Activated naive CD8-positive, alpha-beta T cell treated with anti-CD3 and anti-CD28 coated beads, Interleukin-2, amount 50 U/mL, for 24 hours (primary cell): ENCODE measurements at places on chromosomes 7 and 10.

DNA sequence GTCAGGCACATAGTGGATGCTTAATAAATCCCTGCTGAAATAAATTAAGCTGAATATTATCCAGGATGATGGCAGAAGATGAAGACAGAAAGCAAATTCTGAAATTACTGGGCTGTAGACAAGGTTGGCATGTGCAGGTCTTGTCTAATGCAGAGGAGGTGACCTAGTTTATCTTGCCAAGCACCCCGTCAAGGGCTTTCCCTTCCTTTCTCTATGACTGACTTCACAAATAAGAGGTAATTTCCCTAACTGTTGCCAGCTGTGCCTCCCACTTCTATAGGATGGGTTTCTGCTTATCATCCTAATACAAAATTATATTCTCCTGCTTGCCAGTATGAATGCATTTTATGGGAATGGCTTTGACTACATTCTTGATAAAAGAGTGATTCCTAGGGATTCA, 38.0 kb downstream of the LHFPL3 start:
- no peak overlapping the region for H3K4me3 ChIP-seq
- no peak for DNase-seq
- peaks cover 2% of the 10 kb centered on the region for H3K27me3 ChIP-seq
- no peaks in the 10 kb centered on the region for H3K36me3 ChIP-seq
- H3K4me1 ChIP-seq: no peaks in the 10 kb centered on the region
- no peak overlapping the region for H3K27ac ChIP-seq

DNA sequence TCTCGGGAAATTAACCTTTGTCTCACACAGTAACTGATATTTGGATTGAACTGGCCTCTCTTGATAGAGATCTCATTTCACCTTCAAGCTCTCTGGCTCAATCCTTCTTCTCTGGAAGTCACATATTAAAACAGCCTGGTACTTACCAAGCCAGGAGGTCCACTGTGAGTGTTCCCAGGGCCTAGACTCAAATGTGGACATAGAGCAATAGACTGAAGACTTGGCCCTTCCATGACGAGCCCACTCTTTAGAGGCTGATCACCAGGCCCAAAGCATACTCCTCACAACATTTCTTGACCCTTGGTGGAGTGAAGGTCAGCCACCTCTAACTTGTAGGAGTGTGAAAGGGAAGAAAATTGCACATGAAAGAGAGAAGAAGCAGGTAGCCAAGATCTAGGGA, 38.5 kb downstream of the COL1A2 start:
- no peak overlapping the region for H3K4me3 ChIP-seq
- DNase-seq: no peak
- no peaks in the 10 kb centered on the region for H3K36me3 ChIP-seq
- peaks cover 20% of the 10 kb centered on the region for H3K27me3 ChIP-seq
- H3K27ac ChIP-seq: no peak overlapping the region
- H3K4me1 ChIP-seq: no peaks in the 10 kb centered on the region

- DNase-seq: no peak
- H3K36me3 ChIP-seq: peaks cover 46% of the 10 kb centered on the region
- H3K4me1 ChIP-seq: peaks cover 45% of the 10 kb centered on the region
- H3K4me3 ChIP-seq: no peak overlapping the region
- no peaks in the 10 kb centered on the region for H3K27me3 ChIP-seq
- no peak overlapping the region for H3K27ac ChIP-seq
These were observed 160.5 kb downstream of the SND1 start for GRCh38 chr7:127812540-127812939.

GRCh38 chr7:131231381-131232220, 96.1 kb upstream of the MKLN1 start:
- H3K4me1 ChIP-seq: peaks cover 52% of the 10 kb centered on the region
- H3K27ac ChIP-seq: peak overlapping the region; percentile 95
- no peaks in the 10 kb centered on the region for H3K27me3 ChIP-seq
- peak; percentile 56 for DNase-seq
- peak overlapping the region; percentile 79 for H3K4me3 ChIP-seq

GRCh38 chr7:159143780-159144757, 598 bp downstream of the VIPR2 start:
- peaks cover 4% of the 10 kb centered on the region for H3K4me1 ChIP-seq
- peak overlapping the region; percentile 61 for H3K4me3 ChIP-seq
- no peak overlapping the region for H3K27ac ChIP-seq
- DNase-seq: peak; percentile 30

- H3K4me1 ChIP-seq: peaks cover 9% of the 10 kb centered on the region
- H3K27me3 ChIP-seq: no peaks in the 10 kb centered on the region
- no peak for DNase-seq
- H3K27ac ChIP-seq: no peak overlapping the region
- H3K36me3 ChIP-seq: peaks cover 17% of the 10 kb centered on the region
These were observed 44.6 kb upstream of the ANAPC16 start for GRCh38 chr10:72171175-72171630.

- H3K27me3 ChIP-seq: no peaks in the 10 kb centered on the region
- no peaks in the 10 kb centered on the region for H3K36me3 ChIP-seq
- no peak overlapping the region for H3K27ac ChIP-seq
These were observed 225.6 kb downstream of the PTPRN2 start for GRCh38 chr7:158362001-158362400.

GRCh38 chr7:132053871-132054270, 497.4 kb upstream of the PODXL start:
- peaks cover 16% of the 10 kb centered on the region for H3K27me3 ChIP-seq
- DNase-seq: no peak
- H3K4me1 ChIP-seq: no peaks in the 10 kb centered on the region
- H3K27ac ChIP-seq: no peak overlapping the region
- H3K4me3 ChIP-seq: no peak overlapping the region

- peaks cover 27% of the 10 kb centered on the region for H3K36me3 ChIP-seq
- H3K4me3 ChIP-seq: peak overlapping the region; percentile 92
- peaks cover 28% of the 10 kb centered on the region for H3K4me1 ChIP-seq
- H3K27ac ChIP-seq: peak overlapping the region; percentile 96
These were observed 972 bp downstream of the ORC5 start for GRCh38 chr7:104206841-104207240.

DNA sequence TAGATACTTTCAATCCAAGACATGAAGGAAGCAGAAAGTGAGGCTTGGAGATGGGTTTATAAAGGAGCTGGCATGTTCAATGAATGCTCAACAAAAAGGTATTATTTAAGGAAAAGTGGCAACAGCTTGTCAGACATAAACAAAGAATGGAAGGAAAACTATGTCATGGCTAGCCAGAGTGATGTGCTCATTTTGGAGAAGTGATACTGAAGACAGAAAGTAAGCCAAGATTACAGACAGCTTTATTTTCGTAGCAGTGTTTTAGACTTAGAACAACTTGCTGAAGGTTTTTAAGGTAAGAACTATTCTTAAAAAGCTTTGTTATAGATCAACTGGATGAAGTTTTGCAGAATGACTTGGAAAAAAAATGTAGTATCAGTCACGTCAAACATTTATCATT, 160.5 kb upstream of the FERD3L start:
- no peak overlapping the region for H3K27ac ChIP-seq
- no peak for DNase-seq
- no peaks in the 10 kb centered on the region for H3K27me3 ChIP-seq

DNA sequence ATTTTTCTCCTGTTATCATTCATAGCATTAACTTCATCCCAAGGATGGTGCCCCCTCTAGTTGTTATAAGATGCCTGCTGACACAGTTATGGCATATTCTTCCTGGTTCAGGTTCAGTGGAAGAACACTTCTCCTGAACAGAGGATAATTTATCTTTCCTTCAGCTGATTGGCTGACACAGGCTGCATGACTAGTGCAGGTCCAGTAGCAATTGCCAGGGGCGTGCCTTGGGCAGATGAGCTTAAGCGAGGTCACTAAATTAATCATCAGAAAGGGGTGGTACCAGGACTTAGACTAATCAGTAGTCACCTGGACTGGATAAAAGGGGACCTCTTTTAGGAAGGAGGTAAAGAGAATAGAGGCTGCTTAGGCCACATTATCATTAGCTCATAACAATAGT, 42.3 kb downstream of the BZW2 start:
- H3K27ac ChIP-seq: no peak overlapping the region
- H3K27me3 ChIP-seq: no peaks in the 10 kb centered on the region
- no peak for DNase-seq
- no peak overlapping the region for H3K4me3 ChIP-seq
- peaks cover 17% of the 10 kb centered on the region for H3K4me1 ChIP-seq

DNA sequence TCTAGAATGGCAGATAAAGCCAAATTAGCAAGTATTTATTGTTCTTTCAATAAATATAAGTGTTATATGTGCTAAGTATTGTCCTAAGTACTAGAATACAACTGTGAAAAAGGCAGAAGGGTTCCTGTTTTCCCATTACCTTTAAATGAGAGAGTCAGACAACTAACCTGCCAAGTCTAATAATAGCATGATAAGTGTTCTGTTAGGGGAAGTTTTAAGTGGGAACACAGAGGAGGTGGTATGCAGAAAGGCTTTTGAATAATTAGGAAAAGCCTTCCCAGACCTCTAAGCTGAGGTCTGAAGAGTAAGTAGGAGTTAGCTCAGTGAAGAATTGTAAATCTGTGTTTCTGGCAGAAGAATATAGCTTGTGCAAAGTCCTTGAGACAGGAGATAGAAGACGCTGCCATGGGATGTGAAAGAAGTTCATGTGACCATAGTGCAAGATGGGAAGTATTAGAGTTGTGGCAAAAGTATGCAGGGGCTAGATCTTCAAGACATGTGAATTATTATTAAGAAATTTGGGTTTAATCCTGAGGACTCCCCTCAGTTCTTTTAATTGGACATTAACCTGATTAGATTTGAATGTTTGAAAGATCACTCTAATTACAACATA, 12.5 kb downstream of the SHOC2 start:
- H3K36me3 ChIP-seq: peaks cover 7% of the 10 kb centered on the region
- H3K4me1 ChIP-seq: peaks cover 29% of the 10 kb centered on the region
- no peak overlapping the region for H3K27ac ChIP-seq
- no peak overlapping the region for H3K4me3 ChIP-seq

- H3K27ac ChIP-seq: no peak overlapping the region
- H3K4me3 ChIP-seq: peak overlapping the region; percentile 24
- peaks cover 11% of the 10 kb centered on the region for H3K4me1 ChIP-seq
- peaks cover 45% of the 10 kb centered on the region for H3K27me3 ChIP-seq
- DNase-seq: peak; percentile 57
These were observed 1.3 kb upstream of the ACHE start for GRCh38 chr7:100896732-100897608.

GRCh38 chr7:43141091-43141490, 28.6 kb downstream of the HECW1 start:
- no peak overlapping the region for H3K4me3 ChIP-seq
- no peak overlapping the region for H3K27ac ChIP-seq
- no peaks in the 10 kb centered on the region for H3K4me1 ChIP-seq
- peaks cover 20% of the 10 kb centered on the region for H3K27me3 ChIP-seq
- DNase-seq: no peak

GRCh38 chr7:3606436-3606835, 305.4 kb downstream of the SDK1 start:
- H3K36me3 ChIP-seq: no peaks in the 10 kb centered on the region
- no peak for DNase-seq
- H3K27ac ChIP-seq: no peak overlapping the region
- peaks cover 4% of the 10 kb centered on the region for H3K27me3 ChIP-seq
- no peak overlapping the region for H3K4me3 ChIP-seq

DNA sequence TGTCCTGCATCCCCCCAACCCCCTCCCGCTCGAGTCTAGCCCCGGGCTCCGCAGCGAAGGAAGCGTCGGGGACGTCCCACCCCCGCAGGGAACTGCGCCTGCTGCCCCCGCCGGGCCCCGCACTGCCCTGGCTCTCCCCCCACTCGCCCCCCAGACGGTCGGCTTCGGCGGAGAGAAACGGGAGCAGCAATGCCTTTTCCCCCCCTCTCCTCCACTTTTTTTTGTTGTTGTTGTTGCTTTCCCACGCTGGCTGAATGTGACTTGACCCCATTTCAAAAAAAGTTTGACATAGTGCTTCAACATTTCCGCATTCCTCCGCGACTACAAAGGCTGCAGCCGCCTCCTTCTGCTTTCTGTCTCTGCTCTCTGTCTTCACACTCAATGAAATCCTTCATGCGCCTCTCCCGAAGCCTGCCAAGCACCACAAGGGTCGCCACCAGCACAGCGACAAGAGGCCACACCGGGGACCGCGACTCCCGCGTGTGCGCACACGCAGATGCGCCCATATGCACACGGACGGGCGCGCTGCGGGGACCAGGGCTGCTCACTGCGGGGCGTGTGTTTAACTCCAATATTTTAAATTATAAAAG, 1.0 kb downstream of the CDK6 start:
- H3K27ac ChIP-seq: peak overlapping the region; percentile 98
- H3K4me3 ChIP-seq: peak overlapping the region; percentile 92
- H3K4me1 ChIP-seq: peaks cover 39% of the 10 kb centered on the region
- H3K27me3 ChIP-seq: peaks cover 9% of the 10 kb centered on the region
- DNase-seq: peak; percentile 58

- H3K4me1 ChIP-seq: no peaks in the 10 kb centered on the region
- no peaks in the 10 kb centered on the region for H3K27me3 ChIP-seq
- no peak overlapping the region for H3K4me3 ChIP-seq
- H3K36me3 ChIP-seq: no peaks in the 10 kb centered on the region
These were observed 85.2 kb upstream of the PDSS1 start for GRCh38 chr10:26612151-26612915.

DNA sequence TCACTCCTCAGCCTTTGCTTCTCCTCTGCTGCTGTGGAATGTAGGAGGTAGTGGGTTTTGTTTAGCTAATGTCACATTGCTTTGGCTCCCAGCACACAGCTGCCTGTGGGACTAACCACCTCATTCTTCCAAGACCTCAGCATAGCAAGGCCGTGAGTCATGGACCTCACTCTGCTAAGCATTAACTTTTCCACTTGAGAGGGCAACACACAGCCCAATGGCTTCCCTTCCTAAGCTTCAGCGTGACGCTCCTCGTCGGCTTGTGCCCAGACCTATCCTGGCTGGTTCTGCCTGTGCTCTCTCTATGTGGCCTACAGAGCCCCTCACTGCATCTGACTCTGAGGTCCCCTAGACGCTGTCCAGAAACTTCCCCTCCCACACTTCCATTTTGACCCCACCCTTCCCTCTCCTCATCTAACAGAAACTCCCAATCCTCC, 23.3 kb downstream of the MYOF start:
- H3K36me3 ChIP-seq: peaks cover 12% of the 10 kb centered on the region
- no peak for DNase-seq
- H3K4me3 ChIP-seq: no peak overlapping the region
- peaks cover 26% of the 10 kb centered on the region for H3K4me1 ChIP-seq

GRCh38 chr10:19531324-19531723, 284.9 kb upstream of the PLXDC2 start:
- no peak overlapping the region for H3K4me3 ChIP-seq
- no peak overlapping the region for H3K27ac ChIP-seq
- no peaks in the 10 kb centered on the region for H3K36me3 ChIP-seq
- no peak for DNase-seq

GRCh38 chr10:17212802-17213221, 11.3 kb upstream of the TRDMT1 start:
- no peaks in the 10 kb centered on the region for H3K36me3 ChIP-seq
- peaks cover 40% of the 10 kb centered on the region for H3K4me1 ChIP-seq
- no peak for DNase-seq

GRCh38 chr7:150434240-150434639, 16.2 kb upstream of the GIMAP8 start:
- no peak for DNase-seq
- peaks cover 3% of the 10 kb centered on the region for H3K27me3 ChIP-seq
- H3K36me3 ChIP-seq: no peaks in the 10 kb centered on the region
- no peak overlapping the region for H3K4me3 ChIP-seq
- no peak overlapping the region for H3K27ac ChIP-seq
- H3K4me1 ChIP-seq: peaks cover 45% of the 10 kb centered on the region

- DNase-seq: no peak
- H3K27ac ChIP-seq: peak overlapping the region; percentile 73
- peaks cover 73% of the 10 kb centered on the region for H3K4me1 ChIP-seq
- H3K4me3 ChIP-seq: peak overlapping the region; percentile 63
- H3K36me3 ChIP-seq: peaks cover 41% of the 10 kb centered on the region
- peaks cover 1% of the 10 kb centered on the region for H3K27me3 ChIP-seq
These were observed 17.6 kb downstream of the APBB1IP start for GRCh38 chr10:26455567-26456315.
